Astrocyte (in vitro differentiated cells and primary cell): ENCODE measurements at places on chromosomes 5 and 9. TPM values are rescaled to one million over a fixed set of nuclear protein-coding genes. Genes with fewer than 3 reads are reported as not detected.
A peak's percentile ranks its signal among the peaks of the same experiment; 100 is the strongest.

GRCh38 chr5:143352691-143353090, 50.8 kb downstream of the NR3C1 start:
- peaks cover 24% of the 10 kb centered on the region for H3K4me1 ChIP-seq
- H3K4me3 ChIP-seq, result no peak overlapping the region
- no peaks in the 10 kb centered on the region for H3K36me3 ChIP-seq

DNA sequence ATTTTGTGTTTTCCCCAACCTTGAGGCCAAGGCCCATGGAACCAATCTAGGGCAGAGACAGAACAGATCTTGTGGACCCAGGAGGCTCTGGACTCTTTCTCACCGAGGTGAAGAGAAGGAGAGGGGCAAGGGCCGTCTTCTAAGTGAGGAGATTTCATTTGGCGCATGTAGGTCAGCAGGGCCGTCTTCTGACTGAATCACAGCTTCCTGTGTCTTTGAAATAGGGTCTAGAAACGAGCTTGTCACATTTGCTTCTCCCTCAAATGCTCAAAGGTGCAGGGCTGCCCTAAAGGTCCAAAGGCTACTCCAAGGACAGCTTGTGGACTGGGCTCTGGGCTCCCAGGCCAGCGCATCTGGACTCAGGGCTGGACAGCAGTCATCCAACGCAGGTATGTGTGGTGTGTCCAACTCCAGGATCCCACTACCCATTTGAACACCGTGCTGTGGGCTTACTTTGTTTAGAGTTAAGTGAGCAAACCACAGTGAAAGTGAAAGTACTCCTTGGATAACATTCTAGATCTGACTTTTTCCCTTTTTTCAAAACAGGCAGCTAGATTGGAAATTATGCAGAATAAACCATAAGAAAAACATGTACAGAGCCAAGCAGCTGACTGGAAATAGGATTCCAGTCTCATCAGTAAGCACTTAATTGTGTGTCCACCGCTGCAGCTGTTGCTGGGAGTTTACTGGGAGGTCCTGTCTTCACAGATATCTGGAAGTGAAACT, 357.0 kb downstream of the GADD45G start:
- H3K4me3 ChIP-seq, result no peak overlapping the region
- no peak overlapping the region for H3K27ac ChIP-seq
- DNase-seq, result peak; percentile 66
- H3K36me3 ChIP-seq, result no peaks in the 10 kb centered on the region
- H3K4me1 ChIP-seq, result no peaks in the 10 kb centered on the region

GRCh38 chr5:39057734-39058133, 16.5 kb downstream of the RICTOR start:
- no peak overlapping the region for H3K27ac ChIP-seq
- H3K4me1 ChIP-seq, result no peaks in the 10 kb centered on the region
- no peaks in the 10 kb centered on the region for H3K36me3 ChIP-seq
- no peak overlapping the region for H3K4me3 ChIP-seq

GRCh38 chr9:69937833-69938535, 105.7 kb upstream of the MAMDC2 start:
- no peak for DNase-seq
- H3K27me3 ChIP-seq, result no peaks in the 10 kb centered on the region
- no peaks in the 10 kb centered on the region for H3K4me1 ChIP-seq
- no peak overlapping the region for H3K27ac ChIP-seq
- H3K36me3 ChIP-seq, result no peaks in the 10 kb centered on the region

- no peaks in the 10 kb centered on the region for H3K4me1 ChIP-seq
- H3K36me3 ChIP-seq, result no peaks in the 10 kb centered on the region
- no peak overlapping the region for H3K4me3 ChIP-seq
- H3K27ac ChIP-seq, result no peak overlapping the region
- DNase-seq, result no peak
These were observed 161.5 kb upstream of the NR4A3 start for GRCh38 chr9:99660191-99660636.

MYOT gene
- total RNA-seq, result not detected in 2 replicates

DNA sequence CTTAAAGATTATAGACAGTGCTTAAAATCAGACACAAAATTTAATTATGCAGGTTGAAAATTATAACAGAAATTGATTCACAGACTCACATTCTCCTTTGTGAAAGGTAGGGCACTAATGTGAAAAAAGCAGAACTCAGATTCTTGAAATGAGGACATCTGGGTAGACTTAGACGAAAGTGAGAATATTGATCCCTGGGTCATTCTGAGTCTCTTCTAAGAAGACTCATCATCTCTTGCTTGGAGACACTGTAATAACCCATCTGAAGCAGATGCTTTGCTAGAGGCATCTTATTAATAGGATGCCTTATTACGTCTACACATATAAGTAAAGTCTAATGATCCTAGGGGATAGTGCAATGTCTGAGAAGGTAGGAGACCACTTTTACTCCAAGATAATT, 274.4 kb downstream of the HINT1 start:
- H3K36me3 ChIP-seq, result no peaks in the 10 kb centered on the region
- H3K4me3 ChIP-seq, result no peak overlapping the region
- no peaks in the 10 kb centered on the region for H3K4me1 ChIP-seq
- DNase-seq, result no peak

DNA sequence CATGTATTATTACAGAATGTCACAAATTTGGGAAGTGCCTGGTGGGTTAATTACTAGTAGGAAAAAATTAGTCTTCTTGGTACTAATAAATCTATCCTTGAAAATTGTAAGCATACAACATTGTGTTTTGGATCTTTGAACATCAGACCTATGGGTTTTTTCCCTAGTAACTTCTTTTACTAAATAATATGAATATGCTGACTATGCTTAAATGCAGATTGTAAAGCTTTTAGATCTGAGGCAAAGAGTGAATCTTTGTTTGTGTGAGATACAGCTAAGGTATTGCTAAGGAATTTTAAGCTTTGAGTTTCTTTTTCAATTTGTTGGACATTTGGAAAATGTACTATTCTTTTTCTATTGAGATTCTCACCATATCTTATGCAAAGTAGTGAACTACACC, 390.6 kb upstream of the CCNH start:
- H3K36me3 ChIP-seq, result no peaks in the 10 kb centered on the region
- no peak overlapping the region for H3K4me3 ChIP-seq
- no peak overlapping the region for H3K27ac ChIP-seq
- no peak for DNase-seq

DNA sequence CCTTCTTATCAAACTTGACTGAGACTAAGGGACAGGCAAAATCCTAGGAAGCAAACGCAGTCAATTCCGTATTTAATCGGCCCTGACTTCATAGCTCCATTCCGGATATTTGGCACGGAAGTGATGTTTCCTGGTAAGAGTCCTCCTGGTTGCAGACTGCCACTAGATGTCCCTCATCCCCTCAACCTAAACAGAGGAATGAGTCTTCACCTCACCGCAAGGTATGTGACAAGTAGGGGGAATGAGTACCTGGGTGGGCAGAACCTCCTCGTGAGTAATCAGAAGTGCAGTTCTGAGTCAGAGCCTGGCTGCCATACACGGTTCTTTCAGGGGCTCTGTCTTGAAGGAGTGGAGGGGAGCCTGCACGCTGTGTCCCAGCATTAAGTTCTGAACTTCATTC, 173.6 kb downstream of the MUSK start:
- H3K36me3 ChIP-seq, result no peaks in the 10 kb centered on the region
- H3K27me3 ChIP-seq, result no peaks in the 10 kb centered on the region
- peak; percentile 79 for DNase-seq
- H3K4me1 ChIP-seq, result peaks cover 8% of the 10 kb centered on the region
- peak overlapping the region; percentile 18 for H3K27ac ChIP-seq
- H3K4me3 ChIP-seq, result no peak overlapping the region

- no peaks in the 10 kb centered on the region for H3K4me1 ChIP-seq
- H3K36me3 ChIP-seq, result no peaks in the 10 kb centered on the region
- H3K27ac ChIP-seq, result no peak overlapping the region
- DNase-seq, result no peak
These were observed 26.0 kb downstream of the ARRDC3 start for GRCh38 chr5:91357012-91357634.

CAVIN4 gene
- total RNA-seq, result 4.2 and 6.0 TPM in 2 replicates

DNA sequence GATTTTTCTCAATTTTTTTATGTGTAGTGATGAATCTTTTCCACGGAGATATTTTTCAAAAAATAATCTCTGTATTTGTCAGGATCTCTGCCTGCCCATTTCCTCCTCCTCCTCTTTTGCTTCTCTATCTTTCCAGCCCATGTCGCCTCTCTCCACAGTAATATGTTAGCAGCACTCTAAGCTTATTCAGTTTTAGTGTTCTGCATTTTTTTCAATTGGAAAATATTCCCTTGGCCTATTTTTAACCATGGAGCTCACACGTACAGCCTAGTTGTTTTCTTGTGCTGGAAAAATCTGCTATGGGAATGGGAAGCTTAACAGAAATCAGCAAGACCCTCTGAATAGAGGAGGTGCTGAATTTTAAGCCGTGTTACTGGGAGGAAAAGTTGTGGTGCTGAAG, 16.3 kb downstream of the TRPC7 start:
- no peaks in the 10 kb centered on the region for H3K27me3 ChIP-seq
- H3K36me3 ChIP-seq, result no peaks in the 10 kb centered on the region
- no peak for DNase-seq
- H3K4me3 ChIP-seq, result no peak overlapping the region
- H3K27ac ChIP-seq, result no peak overlapping the region

DNA sequence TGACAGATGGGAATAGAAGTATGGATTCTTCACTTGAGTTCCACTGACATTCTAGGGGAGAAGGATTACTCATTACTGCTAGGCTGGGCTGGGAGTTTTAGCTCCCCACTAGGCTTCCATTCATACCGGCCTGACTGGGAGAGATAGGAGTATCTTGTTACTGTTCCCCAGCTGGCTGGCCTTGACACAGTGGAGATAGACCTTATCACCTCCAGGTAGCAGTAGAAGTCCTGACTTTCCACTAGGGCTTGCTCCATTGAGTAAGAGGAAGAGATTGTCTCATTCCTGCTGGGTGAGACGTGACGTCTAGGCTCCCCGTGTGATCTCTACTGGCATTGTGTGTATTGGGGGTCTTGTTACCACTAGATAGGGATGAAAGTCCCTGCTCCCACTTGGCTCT, 156.4 kb downstream of the CACNA1B start:
- no peaks in the 10 kb centered on the region for H3K27me3 ChIP-seq
- no peak for DNase-seq
- H3K36me3 ChIP-seq, result no peaks in the 10 kb centered on the region
- no peaks in the 10 kb centered on the region for H3K4me1 ChIP-seq

- DNase-seq, result no peak
- no peaks in the 10 kb centered on the region for H3K36me3 ChIP-seq
- peaks cover 14% of the 10 kb centered on the region for H3K27me3 ChIP-seq
- H3K4me3 ChIP-seq, result no peak overlapping the region
These were observed 21.9 kb upstream of the TOR1B start for GRCh38 chr9:129781131-129781530.

DNA sequence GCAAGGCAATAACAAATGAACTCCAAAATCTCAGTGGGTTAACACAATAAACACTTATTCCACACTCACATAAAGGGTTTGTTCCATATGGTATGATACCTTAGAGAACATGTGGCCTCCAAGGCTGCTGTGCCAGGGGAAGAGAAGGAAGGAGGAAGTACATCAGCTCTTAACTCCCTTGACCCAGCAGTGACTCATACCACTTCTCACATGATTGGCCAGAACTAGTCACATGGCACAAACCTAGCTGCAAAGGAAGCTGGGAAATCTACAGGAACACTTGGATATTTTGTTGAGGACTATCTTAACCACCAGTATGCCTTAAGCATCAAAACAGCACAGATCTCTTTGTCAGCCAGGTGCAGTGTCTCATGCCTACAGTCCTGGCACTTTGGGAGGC, 99.3 kb downstream of the SLIT3 start:
- H3K4me1 ChIP-seq, result no peaks in the 10 kb centered on the region
- no peak for DNase-seq
- H3K27ac ChIP-seq, result no peak overlapping the region
- H3K27me3 ChIP-seq, result no peaks in the 10 kb centered on the region
- no peak overlapping the region for H3K4me3 ChIP-seq

- no peak overlapping the region for H3K27ac ChIP-seq
- peak; percentile 78 for DNase-seq
- no peaks in the 10 kb centered on the region for H3K27me3 ChIP-seq
- peaks cover 21% of the 10 kb centered on the region for H3K4me1 ChIP-seq
These were observed 136.5 kb upstream of the RAI14 start for GRCh38 chr5:34519489-34520220.

LECT2 gene
- not detected in 2 replicates for total RNA-seq

GRCh38 chr5:169590602-169591001, 7.0 kb downstream of the SPDL1 start:
- H3K27ac ChIP-seq, result no peak overlapping the region
- H3K4me3 ChIP-seq, result no peak overlapping the region
- no peaks in the 10 kb centered on the region for H3K27me3 ChIP-seq
- no peaks in the 10 kb centered on the region for H3K4me1 ChIP-seq
- no peak for DNase-seq

DNA sequence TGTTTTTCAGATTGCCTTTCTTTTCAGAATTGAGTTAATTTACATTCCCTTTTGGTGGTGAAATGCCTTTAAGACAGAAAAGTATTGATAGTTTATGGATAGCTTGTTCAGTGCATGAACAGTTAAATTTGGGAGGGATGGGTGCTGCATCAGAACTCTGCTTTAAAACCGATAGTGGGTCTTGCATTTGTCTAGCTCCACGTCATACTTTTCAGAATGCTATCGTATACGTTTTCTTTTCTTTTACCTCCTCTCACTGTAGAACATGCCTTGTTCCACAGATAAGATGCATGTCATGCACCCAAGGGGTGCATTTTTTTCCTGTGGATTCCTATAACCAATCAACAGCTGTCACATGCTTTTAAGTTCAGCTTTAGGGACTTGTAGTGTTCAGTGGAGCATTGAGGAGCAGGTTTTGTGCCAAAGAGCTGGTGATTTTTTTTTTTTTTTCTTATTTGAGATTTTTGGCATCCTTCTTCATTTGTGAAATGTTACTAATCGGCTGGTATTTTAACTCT, 2.3 kb downstream of the SLC44A1 start:
- H3K36me3 ChIP-seq, result no peaks in the 10 kb centered on the region
- no peak overlapping the region for H3K4me3 ChIP-seq
- no peak for DNase-seq
- H3K27me3 ChIP-seq, result no peaks in the 10 kb centered on the region
- H3K4me1 ChIP-seq, result peaks cover 16% of the 10 kb centered on the region

SPATA31C1 gene
- total RNA-seq, result not detected in 2 replicates

- H3K27me3 ChIP-seq, result no peaks in the 10 kb centered on the region
- H3K4me1 ChIP-seq, result no peaks in the 10 kb centered on the region
- no peaks in the 10 kb centered on the region for H3K36me3 ChIP-seq
These were observed 552.4 kb upstream of the DAB2 start for GRCh38 chr5:39977066-39977655.
